ENCODE measurements at places on chromosomes 7 and 10.

- no peaks in the 10 kb centered on the region for H3K36me3 ChIP-seq
- no peak overlapping the region for H3K27ac ChIP-seq
- H3K4me1 ChIP-seq = no peaks in the 10 kb centered on the region
- DNase-seq = no peak
- H3K27me3 ChIP-seq = no peaks in the 10 kb centered on the region
Measured at GRCh38 chr10:63917363-63917762, 396.2 kb downstream of the REEP3 start.

- H3K27me3 ChIP-seq = no peaks in the 10 kb centered on the region
- peak overlapping the region; percentile 88 for H3K27ac ChIP-seq
- H3K36me3 ChIP-seq = no peaks in the 10 kb centered on the region
- H3K4me1 ChIP-seq = no peaks in the 10 kb centered on the region
- peak; percentile 81 for DNase-seq
Measured at GRCh38 chr7:24572393-24572996, 757 bp upstream of the PALS2 start.

DNA sequence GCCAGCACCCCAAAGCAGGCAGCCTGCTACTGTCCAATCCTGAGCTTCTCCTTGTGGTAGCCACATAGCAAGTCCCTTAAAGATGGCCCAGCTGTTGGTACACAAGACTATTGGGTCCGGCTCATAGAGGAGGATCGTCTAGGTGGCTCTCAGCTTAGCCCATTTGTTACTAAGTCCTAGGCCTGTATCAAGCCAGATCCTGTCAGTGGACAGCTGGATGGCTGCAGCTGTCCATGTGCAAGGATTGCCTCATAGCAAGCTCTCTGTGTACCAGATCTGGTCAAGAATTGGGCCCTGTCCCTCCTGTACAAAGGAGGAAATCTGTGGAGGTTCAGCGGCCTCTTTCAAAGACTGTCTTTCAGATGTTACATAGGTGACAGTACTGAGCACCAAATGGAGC is 12.2 kb upstream of the TMEM168 start:
- H3K4me1 ChIP-seq = no peaks in the 10 kb centered on the region
- H3K4me3 ChIP-seq = no peak overlapping the region
- H3K27ac ChIP-seq = no peak overlapping the region

- no peaks in the 10 kb centered on the region for H3K27me3 ChIP-seq
- no peak overlapping the region for H3K27ac ChIP-seq
- H3K4me1 ChIP-seq = no peaks in the 10 kb centered on the region
- DNase-seq = no peak
- no peaks in the 10 kb centered on the region for H3K36me3 ChIP-seq
- H3K4me3 ChIP-seq = no peak overlapping the region
Measured at GRCh38 chr10:6721480-6721879, 141.4 kb upstream of the PRKCQ start.

- H3K36me3 ChIP-seq = no peaks in the 10 kb centered on the region
- no peaks in the 10 kb centered on the region for H3K27me3 ChIP-seq
- no peak overlapping the region for H3K4me3 ChIP-seq
- no peaks in the 10 kb centered on the region for H3K4me1 ChIP-seq
- no peak overlapping the region for H3K27ac ChIP-seq
Measured at GRCh38 chr7:142405122-142405765, 147.4 kb upstream of the PRSS58 start.

- no peaks in the 10 kb centered on the region for H3K4me1 ChIP-seq
- no peaks in the 10 kb centered on the region for H3K36me3 ChIP-seq
- H3K27me3 ChIP-seq = no peaks in the 10 kb centered on the region
- H3K4me3 ChIP-seq = no peak overlapping the region
Measured at GRCh38 chr10:69696073-69696731, 66.2 kb downstream of the FAM241B start.

- no peak overlapping the region for H3K4me3 ChIP-seq
- H3K27me3 ChIP-seq = no peaks in the 10 kb centered on the region
- DNase-seq = no peak
- H3K36me3 ChIP-seq = no peaks in the 10 kb centered on the region
- no peak overlapping the region for H3K27ac ChIP-seq
Measured at GRCh38 chr10:32326119-32326518, 20.8 kb downstream of the EPC1 start.

DNA sequence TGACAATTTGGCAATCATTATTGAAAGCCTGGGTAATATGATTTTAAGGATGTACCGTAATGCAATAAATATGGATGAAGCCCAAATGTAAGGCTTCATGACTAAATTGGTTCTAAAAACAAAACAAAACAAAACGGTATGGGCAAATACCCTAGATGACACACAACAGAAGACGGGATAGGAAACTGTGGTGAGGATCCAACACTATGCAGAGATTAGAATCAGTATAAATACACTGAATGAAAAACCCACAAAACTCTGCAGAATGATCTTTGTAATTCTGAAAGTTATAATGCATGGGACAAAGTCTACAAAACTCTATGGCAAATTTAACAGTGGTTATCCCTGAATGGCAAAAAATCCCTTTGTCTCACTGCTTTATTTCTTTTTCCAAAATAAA is 57.6 kb downstream of the MALSU1 start:
- H3K27me3 ChIP-seq = no peaks in the 10 kb centered on the region
- no peak overlapping the region for H3K4me3 ChIP-seq
- H3K36me3 ChIP-seq = no peaks in the 10 kb centered on the region
- H3K4me1 ChIP-seq = no peaks in the 10 kb centered on the region

All from ascending aorta (tissue), 2 donors.